ENCODE measurements at places on chromosomes 2 and 18.

- no peak for DNase-seq
Observed at GRCh38 chr2:10141736-10142639, 19.4 kb downstream of the RRM2 start.

DNA sequence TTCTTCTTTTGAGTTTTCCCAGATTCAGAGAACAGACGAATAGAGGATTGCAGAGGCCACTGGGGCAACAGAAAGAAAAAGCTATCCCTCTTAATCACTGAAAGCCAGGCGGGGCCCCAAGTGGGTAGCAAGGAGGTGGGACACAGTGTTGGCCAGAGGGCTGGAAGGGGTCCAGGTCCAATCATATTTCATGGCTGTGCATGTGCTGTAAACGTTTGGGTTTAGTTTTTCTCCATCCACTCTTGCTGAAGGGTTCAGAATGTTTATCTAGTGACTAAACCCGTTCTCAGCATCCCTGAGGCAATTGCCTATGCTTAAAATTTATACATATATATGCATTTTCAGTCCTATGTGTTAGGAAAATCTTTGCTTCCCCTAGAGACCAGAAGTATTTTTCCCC is 99.4 kb upstream of the EPHA4 start:
- no peak for DNase-seq

GRCh38 chr2:118148809-118149208 is 60.5 kb downstream of the INSIG2 start:
- no peak for DNase-seq

GRCh38 chr2:15050483-15050882 is 418.0 kb downstream of the LRATD1 start:
- DNase-seq, result peak; percentile 88

- DNase-seq, result no peak
Observed at GRCh38 chr2:218991674-218992168, 1.5 kb downstream of the CRYBA2 start.

- DNase-seq, result no peak
Observed at GRCh38 chr18:2135309-2135708, 436.0 kb downstream of the METTL4 start.

DNA sequence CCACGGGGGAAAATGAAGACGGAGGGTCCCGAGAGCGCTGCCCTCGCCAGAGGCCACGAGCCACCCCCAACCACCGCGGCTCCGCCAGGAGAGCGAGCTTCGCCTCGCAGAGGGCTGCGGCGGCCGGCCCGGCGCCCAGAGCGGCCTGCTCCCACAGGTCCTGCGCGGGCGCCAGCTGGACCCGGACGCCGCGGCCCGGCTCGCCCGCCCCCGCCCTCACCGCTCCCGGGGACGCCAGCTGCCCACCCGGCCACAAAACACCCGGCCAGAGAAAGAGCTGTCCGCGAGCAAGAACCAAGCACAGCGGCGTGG is 709 bp downstream of the PTPN2 start:
- no peak for DNase-seq

DNA sequence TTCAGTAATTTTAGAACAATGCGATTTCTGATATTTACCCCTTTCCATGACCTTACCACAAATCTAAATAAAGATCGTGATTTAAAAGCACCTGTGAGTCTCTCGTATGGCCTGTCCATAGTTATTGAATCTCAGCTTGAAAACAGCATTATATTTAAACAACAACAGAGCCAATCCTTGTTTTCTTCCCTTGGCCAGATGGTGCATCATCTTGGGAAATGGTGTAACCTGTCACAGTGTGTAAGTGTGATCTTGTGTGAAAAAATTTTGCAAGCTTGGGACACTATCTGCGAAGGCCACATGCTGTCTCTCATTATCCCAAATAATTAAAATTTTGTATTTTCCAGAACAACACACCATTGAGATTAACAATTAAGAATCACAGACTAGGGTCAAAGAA is 262.7 kb upstream of the SPHKAP start:
- no peak for DNase-seq

- DNase-seq, result no peak
Observed at GRCh38 chr2:50777954-50778353, 254.0 kb downstream of the NRXN1 start.

- no peak for DNase-seq
Observed at GRCh38 chr18:36078751-36079529, 11.6 kb upstream of the RPRD1A start.

DNA sequence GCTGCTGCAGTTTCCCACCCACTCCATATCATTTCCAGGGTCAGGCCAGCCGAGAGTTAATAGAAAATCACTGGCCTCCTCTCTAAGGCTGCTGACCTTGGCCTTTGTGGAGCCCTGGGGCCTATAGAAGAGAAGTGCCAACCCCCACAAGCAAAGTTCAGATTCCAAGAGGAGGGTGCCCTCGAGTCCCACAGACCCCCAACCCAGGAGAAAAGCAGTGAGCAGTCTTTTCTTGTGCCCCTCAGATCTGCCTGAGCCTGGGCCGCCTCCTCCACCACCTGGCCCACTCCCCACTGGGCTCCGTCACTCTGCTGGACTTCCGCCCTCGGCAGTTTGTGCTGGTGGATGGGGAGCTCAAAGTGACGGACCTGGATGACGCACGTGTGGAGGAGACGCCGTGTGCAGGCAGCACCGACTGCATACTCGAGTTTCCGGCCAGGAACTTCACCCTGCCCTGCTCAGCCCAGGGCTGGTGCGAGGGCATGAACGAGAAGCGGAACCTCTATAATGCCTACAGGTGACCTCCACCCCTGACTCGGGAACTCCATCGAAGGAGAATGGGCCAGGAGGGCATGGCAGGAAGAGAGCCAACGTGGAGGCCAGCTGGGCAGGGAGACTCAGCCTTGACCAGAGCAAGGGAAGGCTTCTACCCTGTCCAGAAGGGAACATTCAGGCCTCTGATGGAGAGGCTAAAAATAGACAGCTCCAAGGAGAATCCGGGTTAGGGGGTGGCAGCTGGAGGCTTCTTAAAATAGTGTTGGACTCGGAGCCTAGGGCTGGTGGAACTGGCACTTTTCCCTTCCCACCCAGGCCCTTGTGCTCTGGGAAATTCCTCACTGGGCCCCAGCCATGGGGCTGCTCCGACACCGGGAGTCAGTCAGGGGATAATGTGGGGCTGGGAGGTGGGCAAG is 6.2 kb downstream of the PKDCC start:
- no peak for DNase-seq
